ENCODE measurements at places on chromosomes 12 and 14.

DNA sequence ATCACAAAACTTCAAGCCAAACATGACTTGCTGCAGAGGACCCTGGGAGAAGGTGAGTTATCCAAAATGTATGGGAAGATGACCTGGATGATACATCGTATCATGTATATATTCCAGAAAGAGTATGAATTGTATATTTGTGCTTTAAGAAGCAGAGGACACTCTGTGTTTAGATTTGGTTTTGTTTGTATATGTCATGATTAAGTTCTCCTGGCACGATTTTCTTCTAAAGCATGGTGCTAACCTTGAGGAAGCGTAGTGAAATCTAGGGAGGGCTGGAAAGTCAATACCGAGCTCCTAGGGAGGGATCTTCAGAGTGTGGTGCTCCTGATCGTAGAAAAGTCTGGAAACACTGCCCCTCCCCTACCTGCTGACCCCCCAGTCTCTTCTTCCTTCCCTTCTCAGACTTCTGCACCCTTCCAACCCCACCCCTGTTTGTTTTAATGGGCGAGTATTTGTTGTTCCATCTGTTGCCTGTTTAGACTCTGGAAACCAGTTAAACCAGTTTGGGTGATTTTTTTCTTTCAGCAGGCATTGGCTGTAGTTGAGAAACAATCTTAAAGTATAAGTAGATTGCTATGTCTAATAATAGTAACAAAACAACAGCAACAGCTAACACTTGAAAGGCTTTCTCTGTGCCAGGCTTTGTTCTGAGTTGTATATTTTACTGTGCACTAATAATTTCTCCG, 141.6 kb downstream of the KICS2 start:
- DNase-seq, result no peak

- DNase-seq, result no peak
Observed at GRCh38 chr14:77040741-77041653, 12.5 kb upstream of the IRF2BPL start.

GRCh38 chr14:90287791-90288190, 31.4 kb downstream of the PSMC1 start:
- no peak for DNase-seq

DNA sequence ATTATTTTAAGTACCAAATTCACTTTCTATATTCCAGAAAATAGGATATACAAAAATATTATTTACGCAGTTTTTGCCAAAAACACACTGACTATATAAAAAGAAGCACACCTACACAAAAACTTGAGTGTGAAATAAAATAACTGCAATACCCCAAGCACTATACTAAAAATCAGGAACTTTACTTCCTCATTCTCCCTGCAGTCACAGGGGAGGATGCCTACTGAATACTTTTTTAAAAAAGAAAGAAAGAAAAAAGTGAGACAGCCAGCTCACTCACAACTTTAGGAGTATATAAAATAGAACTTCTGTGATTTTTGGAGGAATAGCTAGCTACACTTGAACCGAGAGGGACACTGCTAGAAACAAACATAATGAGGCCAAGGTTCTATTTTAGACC, 12.2 kb downstream of the RPS6KA5 start:
- no peak for DNase-seq

- no peak for DNase-seq
Observed at GRCh38 chr14:52463375-52463774, 88.9 kb downstream of the TXNDC16 start.

DNA sequence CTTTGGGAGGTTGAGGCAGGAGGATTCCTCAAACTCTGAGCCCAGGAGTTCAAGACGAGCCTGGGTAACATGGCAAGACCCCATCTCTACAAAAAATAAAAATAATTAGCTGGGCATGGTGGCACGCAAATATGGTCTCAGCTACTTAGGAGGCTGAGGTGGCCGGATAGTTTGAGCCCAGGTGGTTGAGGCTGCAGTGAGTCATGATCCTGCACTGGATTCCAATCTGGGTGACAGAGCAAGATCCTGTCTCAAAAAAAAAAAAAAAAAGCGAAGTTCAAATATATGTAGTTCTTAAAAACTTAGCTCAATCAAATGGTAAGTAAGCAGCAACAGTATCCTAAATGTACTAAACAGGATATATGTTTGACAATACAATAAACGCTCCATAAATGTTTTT, 85.5 kb upstream of the SSTR1 start:
- no peak for DNase-seq

DNA sequence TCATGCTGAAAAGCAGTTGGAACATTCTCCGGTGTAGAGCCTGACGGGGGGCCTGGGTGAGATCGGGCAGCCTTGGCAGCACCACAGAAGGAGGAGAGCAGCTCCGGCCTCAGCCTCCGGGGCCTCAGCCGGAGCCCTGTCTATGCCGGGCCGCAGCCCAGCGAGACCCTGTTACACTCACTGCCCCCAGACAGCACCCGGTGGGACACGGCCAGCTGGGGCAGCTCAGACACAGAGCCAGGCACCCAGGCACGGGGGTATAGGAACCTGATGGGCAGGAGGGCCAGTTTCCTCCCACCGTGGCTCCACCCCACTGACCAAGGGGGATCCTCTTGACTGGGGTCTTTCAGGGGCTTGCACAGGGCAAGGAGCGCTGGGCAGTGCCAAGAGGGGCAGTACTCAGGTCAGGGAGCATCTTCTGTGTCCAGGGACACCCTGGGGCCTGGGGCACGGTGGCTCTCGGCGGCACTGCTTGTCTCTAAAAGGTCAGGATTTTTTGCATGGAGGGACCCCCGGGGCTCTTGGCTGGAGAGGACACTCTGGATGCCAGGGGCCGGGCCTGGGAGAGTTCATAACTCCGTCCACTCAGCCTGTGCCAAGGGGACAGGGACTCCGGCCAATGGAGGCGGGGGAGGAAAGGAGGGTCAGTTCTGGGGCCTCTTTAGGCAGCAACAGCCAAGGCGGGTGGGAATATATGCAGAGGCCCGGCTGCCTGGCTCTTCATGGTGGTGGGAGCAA, 9.4 kb downstream of the INF2 start:
- DNase-seq, result no peak

DNA sequence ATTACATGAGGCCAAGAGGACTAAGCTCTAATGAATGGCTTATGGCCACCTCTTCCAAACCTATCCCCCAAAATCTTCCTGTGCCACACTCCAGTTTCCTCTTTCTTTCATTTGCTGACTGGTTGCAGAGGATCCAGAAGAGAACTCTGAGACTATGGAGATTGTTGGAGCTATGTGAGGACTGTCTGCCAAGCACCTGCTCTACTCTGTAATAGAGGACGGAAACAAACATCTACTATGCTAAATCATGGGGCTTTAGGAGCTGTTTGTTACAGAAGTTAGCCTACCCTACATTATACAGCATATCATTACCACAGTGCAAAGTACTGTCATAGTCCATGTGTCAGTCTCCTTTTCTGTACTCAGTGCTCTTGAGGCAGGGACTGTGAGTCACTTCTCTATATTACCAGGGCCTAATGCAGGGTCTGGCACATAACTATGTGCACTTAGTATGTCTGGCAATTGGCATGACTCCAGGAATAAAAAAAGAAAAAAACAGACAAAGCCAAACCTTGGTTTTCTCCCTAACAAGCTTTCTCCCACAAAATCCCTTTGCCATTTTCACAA, 95.1 kb downstream of the RPAP3 start:
- no peak for DNase-seq

DNA sequence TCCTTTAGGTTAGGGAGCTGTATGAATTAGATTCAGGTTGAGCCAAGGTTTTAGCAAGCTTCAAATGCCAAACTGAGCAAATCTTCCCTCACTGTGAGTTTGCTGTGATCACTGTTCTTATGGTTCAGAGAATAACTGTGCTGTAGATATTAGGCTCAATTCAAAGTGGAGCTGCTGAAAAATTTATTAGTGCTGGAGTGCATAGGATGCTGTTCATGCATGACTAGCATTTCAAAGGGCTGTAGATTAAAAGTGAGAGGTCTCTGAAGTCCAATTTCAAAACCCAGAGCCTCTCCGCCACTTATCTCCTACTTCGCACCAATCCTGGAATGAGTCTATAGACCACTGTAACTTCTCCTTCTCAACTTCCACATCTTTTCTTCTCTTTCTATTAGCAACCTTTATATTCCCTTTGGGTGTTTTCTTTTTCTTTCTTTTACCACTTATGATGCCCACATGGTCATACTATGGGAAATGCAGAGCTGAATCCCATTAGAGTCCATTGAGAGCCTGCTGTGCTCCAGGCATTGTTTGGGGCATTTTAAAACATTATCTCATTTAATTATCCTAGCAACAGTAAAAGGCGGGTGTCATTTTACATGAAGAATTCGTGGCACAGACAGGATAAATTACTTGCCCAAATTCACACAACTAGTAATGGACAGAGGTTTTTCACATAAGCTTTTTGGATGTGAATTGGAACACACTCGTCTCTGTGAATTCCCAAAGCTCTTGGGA, 77.5 kb upstream of the EEA1 start:
- DNase-seq, result no peak

DNA sequence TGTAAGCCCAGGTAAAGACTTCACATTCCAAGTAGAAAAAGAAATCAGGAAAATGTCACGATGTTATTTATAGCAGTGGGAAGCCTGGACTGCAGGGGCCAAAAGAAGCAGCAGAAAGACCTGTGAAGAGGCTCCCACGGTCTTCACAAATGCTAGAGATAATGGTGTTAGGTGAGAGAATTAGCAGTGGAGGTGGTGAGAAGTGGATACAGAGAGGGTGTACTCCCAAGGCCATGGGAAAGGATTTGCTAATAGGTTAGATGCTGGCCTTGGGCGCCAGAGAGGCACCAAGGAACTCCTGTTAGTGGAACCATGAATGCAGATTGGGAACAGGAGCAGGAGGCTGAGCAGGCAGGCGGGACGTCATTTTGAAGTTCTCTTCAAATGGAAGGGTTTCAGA, 386.1 kb downstream of the C12orf75 start:
- no peak for DNase-seq

- DNase-seq, result no peak
Observed at GRCh38 chr14:36988568-36988967, 183.8 kb downstream of the SLC25A21 start.

GRCh38 chr12:109720857-109721189, 7.2 kb downstream of the FAM222A start:
- no peak for DNase-seq

DNA sequence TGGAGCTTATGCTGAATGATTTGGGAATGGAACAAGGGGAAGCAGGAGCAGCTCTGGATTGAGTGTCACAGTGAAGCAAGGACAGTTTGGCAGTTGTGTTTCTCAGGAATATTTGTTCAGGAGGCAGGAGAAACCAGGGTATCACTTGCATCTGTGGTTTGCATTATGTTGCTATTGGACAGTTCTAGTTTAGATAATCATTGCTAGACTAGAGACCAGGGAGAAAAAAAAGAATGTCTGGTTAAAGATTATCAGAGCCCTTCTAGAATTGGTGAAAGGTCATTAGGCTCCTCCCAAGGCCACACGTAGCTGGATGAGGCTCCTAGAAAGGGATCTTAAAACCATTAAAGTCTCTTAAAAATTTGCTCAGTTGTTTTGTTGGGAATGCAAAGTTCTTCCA, 17.0 kb upstream of the SRSF5 start:
- DNase-seq, result no peak

- DNase-seq, result no peak
Observed at GRCh38 chr12:108337235-108338223, 1.6 kb downstream of the CMKLR1 start.

DNA sequence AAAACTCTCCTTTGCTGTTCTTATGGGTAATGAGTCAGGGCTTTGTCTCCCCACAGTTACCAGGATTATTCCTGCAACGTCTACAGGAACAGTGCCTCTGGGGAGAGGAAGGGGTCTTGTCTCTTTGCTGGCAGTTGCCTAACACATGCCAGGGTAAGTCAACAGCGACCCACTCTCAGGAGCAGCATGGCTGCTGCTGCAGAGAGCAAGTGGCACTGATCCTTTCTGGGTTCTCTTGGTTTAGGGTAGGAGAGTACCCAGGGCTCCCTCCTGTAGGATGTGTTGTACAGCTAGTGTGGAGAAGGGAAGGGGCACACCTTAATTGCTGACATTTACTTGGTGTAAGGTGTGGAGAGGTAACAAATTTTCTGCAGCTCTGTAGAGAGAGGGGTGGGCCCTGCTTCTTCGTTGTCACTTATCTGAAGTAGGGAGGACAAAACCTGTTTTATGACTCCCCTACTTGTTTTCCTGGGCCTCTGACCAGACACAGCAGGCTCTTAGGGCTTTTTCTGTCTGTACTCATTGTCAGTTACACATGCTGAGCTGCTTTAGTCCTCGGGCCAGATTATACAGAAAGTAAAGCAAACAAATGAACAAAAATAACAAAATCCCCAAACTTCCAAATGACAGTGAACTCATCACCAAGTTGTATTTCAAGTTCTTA, 168.2 kb downstream of the ACSS3 start:
- no peak for DNase-seq

DNA sequence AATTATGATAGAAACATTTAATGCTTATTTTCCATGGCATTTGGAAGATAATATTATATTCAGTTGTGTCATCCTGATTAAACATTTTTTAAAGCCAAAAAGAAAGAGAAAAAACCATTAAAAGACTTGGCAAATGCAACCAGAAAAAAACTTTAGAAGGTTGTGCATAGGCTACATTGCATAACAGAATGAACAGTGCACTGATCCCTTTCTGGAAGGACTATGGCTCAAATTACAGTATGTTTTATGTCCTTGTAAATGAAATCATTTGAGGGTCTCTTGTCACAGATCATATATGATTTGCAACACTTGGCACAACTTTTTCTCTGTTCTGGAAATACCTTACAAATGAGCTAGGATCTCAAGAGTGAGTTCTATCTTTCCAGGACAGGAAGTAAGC, 275.2 kb upstream of the FLRT2 start:
- no peak for DNase-seq

GRCh38 chr12:3489057-3489456, 1.9 kb upstream of the PRMT8 start:
- no peak for DNase-seq

DNA sequence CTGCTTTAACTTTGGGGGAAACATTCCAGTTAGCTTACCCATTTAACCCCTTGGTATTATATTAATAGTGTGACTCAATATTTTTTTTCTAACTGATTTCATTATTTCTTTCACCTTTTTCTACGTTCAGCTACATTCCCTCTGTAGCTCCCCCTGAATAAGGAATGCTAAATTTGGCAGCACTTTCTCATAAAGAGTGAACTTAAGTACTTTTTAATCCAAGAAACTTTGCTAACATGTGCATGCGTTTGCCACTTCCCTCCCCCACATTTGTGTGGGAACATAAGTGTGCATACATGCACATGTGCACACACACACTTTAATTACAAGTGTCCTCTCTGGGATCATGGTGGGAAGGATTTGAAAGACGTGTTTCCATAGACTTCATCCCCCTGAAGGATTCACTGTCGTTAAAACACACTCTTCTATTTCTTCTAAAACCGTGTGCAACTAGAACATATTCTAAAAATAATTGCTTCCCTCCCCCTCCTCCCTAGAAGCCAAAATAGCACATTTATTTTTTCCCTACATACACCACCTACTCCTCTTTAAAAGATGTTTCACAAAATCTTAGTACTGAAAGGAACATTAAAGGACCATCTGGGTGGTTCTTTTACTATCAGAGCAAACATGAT, 142.6 kb downstream of the PPM1H start:
- DNase-seq, result no peak

- no peak for DNase-seq
Observed at GRCh38 chr12:19302100-19302640, 137.1 kb upstream of the AEBP2 start.

Measured in stimulated activated CD4-positive, alpha-beta T cell treated with anti-CD3 and anti-CD28 coated beads, Interleukin-1b, Interleukin-23, amount 100 ng/mL, for 24 hours (primary cell).